Kidney epithelial cell (primary cell): ENCODE measurements at places on chromosomes 7 and 10.

DNA sequence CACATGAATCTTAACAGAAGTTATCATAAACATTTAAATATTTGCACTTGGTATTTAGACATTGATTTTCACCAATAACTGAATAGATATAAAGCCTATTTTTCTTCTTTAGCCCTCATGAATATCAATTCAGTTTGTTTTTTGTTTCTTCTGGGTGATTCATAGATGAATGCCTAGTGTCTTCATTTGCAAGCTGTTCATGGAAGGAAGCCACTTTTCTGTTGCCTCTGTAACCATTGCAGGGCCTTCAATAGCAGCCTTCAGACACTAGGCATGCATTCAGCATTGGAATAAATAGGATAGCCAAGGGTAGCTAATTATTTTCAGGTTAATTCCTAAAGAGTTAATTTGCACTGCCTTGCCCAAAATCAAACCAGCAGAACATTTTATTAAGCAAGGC, 375.3 kb downstream of the DPP6 start:
- no peak for DNase-seq

GRCh38 chr7:41773756-41774155, 70.9 kb upstream of the INHBA start:
- no peak for DNase-seq

DNA sequence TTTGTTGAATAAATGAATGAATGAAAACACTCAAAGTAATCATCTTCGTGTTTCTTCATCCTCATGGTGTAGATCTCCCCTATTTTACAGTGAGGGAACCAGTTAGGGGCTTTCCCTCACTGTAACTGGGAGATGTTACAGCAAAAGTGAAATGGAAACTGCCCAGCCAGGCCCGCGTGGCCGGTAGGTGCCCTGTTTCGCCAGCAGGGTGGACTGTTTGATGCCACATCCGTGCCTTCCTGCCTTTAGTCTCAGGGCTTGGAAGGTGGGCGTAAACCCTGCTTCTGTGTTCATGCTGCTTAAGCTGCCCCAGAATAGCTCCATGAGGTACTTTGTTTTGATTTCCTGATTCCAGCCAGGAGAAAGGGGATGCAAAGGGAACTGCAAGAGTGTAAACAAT, 268.8 kb downstream of the PLXNA4 start:
- no peak for DNase-seq

- no peak for DNase-seq
Measured at GRCh38 chr7:27997188-27997707, 183.3 kb downstream of the JAZF1 start.

DNA sequence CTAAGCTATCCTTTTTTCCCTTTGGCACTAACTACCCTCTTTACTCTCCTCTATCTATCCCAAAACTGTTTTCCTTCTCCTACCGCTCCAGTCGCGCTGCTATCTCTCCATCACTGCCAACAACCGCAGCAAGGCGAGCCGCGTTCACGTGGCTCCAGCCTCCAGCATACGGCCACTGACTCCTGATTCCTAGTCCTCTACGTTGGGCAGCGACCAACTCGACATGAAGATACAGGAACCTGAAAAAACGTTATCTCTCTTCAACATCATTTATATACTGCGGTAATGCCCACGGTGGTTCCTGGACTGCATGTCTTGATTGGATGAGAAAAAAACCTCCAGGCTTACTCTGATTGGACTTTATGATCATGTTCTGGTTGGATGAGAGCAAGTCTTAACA, 129.5 kb downstream of the ZNF716 start:
- DNase-seq = no peak

DNA sequence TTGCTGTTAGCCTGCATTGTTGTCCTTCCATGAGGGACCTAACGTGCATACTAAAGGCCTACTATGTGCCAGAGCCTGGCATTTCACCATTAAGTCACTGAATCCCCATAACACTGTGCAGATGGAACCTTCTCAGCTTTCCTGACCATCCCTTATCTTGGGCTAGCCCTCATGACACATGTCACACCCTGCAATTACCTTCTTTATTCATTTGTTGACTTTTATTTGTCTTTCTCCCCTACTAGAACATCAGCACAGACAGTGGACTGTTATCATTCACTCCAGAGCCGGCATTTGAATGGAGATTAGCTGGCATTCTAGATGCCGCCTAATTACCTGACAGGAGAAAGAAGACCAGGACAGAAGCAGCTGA, 471.1 kb upstream of the GALNT17 start:
- DNase-seq = no peak

DNA sequence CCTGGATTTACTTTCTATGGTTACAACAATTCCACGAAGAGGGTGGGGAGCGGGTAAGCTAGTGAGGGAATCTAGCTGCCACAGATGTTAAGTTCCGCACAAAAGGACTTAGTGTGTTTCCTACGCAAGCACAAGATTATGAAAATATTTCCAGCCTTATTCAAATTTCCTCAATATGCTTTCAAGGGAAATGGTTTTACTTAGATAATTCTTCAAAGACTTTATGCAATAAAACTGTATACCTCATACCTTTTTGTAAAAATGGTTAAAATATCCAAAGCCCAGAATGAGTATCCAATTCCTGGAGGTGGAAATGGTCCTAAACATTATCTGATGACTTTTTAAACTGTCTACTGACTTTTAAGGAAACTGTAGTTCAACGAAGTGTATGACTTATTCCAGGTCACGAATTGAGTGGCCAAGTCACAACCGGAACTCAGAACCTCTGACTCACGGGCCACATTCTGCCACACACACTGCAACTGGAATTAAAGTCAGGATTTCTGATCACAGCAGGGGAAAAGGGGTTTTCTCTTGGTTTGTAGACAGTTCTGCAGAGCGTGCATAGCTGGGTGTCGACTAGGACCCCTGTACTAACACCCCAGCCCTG, 20.2 kb upstream of the INSIG1 start:
- no peak for DNase-seq

DNA sequence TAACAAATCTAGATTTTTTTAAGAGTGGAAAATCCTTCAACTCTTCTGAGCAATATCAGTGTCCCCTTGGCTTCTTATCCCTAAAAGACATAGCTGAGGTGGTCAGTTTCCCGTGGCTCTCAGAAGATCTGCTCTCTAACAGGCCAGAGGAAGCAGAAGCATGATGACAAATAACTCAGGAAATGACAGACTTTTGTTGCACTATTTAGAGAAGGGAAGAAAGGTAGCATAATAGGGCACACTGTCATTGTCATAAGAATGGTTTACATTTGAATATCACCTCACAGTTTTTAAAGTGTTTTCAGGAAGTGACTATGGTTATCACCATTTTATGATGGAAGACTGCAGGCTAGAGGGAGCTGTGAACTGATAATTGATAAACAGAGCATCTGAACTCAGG, 33.6 kb upstream of the RAPGEF5 start:
- DNase-seq = no peak

GRCh38 chr7:92794391-92794790, 42.0 kb downstream of the CDK6 start:
- no peak for DNase-seq

- no peak for DNase-seq
Measured at GRCh38 chr10:127293640-127294039, 97.2 kb upstream of the INSYN2A start.

GRCh38 chr7:30726296-30727006, 25.5 kb upstream of the INMT start:
- no peak for DNase-seq

DNA sequence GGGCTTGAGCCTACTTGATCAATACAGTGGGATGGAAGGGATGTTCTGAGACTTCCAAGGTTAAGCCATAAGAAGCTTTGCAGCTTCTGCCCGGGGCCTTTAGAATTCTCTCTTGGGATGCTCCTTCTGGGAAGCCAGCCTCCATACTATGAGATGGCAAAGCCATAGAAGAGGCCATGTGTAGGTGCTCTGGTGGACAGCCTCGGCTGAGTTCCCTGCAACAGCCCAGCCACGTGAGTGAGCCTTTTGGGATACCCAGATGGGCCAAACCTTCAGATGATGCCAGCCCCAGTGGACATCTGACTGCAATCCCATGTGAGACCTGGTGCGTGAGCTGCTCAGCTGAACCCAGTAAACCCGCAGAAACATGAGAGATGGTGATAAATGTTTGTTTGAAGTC, 370.6 kb downstream of the RPS24 start:
- no peak for DNase-seq

DNA sequence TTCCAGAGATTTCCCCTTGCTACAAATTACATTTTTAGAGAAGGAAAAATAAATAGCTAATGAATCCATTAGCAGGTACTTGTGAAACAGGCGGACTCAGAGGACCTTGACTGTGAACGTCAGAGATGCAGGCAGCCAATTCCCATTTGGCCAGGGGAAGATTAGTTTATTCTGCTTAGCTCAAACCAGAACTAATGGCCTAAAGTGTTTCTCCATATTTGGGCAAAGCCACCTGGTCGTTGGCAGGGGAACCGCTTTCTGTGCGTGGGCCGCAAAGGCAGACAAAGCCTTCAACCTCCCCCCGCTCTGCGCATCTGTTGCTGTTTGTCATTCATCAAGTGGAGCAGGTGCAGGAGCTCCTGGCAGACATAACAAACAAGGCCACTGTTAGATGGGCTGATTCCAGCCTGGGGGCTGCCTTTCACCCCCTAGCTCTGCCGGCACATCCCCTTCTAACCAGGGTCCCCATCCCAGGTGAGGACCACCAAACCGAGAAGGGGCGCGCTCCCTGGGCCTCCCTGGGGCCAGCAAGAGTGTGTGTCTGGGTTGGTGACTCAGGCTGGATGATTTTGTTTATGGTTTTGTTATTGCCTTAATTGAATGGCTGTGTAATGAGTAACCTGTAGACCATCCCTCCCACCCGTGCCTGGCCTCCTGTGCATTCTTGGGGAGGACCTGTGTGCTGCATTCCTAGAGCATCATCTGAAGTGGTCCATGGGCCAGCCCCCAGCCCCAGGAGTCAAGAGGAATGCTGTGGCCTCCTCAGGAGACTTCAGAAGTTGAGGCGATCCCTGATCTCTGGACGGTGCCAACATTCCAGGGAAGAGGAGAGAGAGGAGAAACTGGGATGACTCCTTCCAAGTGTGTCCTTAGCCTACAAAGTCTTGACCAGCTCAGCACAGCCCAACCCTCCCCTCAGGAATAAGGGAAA, 14.5 kb upstream of the CPA1 start:
- peak; percentile 85 for DNase-seq

GRCh38 chr10:101778151-101778780, 2.4 kb upstream of the FGF8 start:
- DNase-seq = no peak

DNA sequence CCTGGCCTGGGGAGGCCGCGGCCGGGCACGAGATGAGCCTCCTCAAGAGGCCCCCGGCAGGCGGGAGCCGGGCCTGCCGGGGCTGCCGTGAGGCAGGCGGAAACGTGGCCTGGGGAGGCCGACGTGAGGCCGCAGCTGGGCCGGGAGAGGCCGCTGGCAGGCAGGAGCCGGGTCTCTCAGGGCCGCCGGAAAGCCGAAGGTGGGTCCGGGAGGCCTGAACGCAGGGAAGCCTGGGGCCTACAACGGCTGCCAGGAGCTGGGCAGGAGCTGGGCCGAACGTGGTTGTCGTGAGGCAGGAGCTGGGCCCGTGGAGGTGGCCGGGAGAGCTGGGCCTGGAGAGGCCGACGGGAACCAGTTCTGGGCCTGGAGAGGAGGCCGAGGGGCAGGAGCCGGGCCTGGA, 171.9 kb downstream of the TPST1 start:
- no peak for DNase-seq

DNA sequence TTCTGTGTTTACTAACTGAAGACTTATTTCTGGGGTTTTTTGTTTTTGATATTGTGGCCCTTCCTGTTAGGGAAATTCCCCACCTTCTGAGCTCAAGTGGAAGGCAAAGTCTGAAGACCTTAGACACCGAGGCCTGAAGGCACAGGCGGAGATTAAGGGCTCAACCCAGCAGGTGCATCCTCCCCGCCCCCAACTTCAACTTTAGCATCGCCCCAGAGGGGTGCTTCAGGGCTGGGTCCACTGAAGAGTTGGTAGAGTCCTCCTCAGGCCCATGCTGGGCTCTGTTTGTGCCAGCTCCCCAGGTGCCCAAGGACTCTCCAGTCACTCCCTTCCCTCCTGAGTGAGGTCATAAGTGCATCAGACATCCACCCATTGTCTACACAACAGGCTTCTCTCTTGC, 9.4 kb upstream of the PPIA start:
- no peak for DNase-seq
